Head of caudate nucleus (tissue), 42 donors: ENCODE measurements at places on chromosomes 3 and 15.

DNA sequence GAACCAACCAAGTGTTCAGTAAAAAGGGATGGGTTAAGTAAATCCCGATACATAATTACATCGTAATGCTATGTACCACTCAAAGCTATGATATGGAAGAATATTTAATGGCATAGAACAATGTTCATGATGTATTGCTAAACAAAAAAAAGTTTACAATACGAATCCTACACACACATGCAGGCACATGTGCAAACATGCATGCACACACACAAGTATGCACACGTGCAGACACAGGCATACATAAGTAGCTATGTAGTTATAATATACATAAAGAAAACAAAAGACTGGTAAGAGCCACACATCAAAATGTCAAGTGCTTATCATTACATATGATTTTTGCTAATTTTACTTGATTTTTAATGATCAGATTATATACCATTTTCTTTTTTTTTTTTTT lies 74.2 kb downstream of the ARRDC4 start:
- DNase-seq: no peak

DNA sequence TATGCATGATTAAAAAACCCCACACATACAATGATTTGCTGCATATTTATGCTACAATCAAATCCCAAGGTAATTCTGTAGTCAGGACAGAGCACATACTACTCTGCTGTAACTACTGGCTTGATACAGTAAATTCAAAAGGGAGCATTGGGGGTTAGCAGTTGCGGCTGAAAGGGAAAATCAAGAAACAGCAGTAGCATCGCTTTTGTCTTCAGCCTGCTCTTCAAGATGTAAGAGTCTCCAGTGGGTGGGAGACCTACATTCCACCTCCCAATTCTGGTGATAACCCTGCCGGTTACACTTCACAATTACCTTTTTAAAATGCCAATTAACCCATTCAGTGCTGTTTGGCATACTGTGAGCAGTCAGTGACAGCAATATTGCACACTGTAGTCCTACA lies 259.4 kb downstream of the NR2F2 start:
- no peak for DNase-seq

- DNase-seq: no peak
Measured at GRCh38 chr15:73026511-73027054, 25.7 kb upstream of the NEO1 start.

DNA sequence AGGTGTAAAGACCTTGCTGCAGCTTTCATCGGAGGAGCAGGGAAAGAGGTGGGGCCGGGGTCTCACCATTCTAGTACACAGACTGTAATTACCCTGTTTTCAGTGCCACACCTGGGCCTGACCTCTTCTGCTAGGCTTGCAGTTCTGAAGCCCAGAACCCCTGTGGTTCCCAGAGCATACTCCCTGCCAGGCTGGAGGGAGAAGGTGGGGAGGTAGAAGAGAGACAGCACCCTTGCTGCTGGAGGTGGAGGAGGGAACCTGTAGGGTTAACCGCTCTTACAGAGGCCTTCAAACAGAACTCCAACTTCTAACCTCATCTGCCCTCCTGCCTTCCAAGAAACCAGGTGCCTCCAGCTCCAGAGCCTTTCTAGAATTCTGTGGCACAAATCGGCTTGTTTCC lies 27.0 kb downstream of the PCOLCE2 start:
- no peak for DNase-seq

GRCh38 chr3:150871192-150871591 lies 34.0 kb downstream of the MINDY4B start:
- DNase-seq: no peak

DNA sequence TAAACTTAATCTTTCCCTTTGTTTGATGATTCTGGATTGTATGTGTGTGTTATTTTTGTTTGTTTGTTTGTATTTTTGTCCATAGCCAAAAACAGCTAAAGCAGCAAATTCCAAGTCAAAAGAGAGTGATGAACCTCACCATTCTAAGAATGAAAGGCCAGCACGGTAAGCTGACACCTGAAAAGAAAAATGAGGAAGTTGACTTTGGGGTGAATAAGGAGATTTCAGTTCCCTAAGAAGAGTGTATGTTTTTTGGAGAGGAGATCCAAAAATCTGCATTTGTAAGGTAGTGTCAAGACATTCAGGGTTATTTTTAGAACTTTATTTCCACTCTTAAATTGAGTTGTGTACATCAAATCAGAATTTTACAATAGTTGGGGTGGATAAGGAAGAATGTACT lies 52.3 kb upstream of the UTS2B start:
- DNase-seq: no peak

DNA sequence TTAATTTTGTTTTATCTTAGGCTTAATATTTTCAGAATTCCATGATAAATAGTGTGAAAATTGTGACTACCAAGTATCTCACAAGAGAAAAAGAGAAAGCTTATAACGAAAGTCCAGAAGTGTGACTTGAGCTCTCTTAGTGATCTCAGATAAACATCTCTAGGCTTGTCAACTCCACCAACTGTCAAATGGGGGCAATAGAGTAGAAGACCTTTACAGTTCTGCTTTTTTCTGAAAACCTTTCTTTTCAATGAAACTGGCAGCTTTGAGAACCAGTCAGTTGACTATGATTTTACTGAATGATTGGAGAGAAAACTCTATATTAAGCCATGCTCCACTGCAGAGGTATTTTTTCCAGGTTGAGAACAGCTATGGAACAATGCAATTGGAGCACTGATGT lies 119.2 kb upstream of the TP63 start:
- no peak for DNase-seq

GRCh38 chr3:160368804-160369203 lies 30.2 kb downstream of the IFT80 start:
- DNase-seq: no peak

GRCh38 chr3:40572588-40572987 lies 47.8 kb downstream of the ZNF621 start:
- DNase-seq: no peak

GRCh38 chr3:54957711-54958110 lies 29.9 kb upstream of the LRTM1 start:
- no peak for DNase-seq

GRCh38 chr15:100218434-100218833 lies 123.3 kb downstream of the ADAMTS17 start:
- no peak for DNase-seq

DNA sequence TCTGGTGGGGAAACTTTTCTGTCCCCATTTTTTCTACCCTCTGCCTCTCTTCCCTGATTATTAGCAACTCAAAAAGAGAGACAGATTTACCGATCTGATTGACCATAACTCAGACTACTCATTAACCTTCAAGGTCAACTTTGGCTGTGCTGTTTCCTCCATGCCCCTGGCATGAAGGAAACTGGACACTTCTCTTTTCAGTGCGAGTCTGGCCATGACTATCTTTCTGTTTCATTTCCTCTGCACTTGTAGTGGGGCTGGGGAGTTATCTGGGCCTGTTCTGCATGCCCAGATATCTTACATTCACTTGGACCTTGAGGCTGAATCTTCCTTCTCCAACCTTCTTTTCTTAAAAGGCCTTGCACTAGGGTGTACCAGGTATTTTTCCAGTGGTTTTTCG lies 76.9 kb upstream of the SLCO2A1 start:
- DNase-seq: no peak

DNA sequence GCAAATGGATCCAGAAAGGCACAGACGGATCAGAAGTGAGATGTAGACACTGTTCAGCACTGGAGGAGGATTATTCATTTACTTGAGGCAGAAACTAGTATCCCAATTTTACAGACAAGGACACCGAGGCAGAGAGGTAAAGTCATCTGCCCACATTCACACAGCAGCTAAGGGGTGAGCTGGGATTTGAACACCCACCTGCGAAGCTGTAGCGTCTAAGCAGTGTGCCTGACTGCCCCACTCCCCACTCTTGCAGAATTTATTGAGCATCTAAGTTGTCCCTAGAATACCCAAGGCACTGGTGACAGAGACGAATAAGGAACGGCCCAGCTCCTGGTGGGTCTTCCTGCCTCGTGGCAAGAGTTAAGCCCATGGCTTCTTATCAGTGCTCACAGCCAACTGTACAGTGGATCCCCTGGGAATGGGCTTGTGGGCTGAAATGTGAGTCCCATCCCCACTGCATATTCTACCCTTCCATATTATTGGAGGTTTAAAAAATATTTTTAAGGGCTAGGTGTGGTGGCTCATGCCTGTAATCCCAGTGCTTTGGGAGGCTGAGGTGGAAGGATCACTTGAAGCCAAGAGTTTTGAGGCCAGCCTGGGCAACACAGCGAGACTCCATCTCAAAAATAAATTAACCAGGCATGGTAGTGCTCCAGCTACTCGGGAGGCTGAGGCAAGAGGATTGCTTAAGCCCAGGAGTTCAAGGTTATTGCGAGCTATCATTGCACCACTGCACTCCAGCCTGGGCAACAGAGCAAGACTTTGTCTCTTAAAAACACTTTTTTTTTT lies 77.6 kb downstream of the IQSEC1 start:
- no peak for DNase-seq

DNA sequence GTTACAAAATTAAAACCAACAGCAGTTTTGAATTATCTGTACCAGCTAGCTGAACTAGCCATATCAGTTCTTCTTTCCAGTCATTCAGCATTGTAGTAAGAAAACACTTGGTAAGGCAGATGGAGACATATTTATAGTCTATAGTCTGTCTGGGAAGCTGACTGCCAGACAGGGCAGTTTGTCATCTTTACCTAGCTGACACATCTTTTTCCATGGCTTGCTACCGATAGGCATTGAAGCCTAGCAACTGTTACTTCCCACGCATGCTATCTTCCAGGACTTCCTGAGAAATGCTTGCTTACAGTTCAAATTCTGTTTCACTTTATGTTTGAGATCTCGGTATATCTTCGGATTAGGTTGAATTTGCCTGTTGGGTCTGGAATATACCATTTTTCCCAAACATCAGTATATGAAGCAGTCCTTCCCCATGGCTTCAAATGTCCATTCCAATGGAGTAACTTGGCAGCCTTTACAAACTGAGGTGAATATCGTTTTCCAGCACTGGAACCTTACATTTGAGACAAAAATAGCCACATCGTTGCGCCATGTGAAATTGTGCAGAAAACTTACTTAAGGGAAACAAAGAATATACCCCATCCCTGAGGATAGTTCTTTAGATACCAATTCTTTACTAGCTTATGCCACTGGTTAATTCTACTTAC lies 8.8 kb downstream of the GNL3 start:
- DNase-seq: no peak

DNA sequence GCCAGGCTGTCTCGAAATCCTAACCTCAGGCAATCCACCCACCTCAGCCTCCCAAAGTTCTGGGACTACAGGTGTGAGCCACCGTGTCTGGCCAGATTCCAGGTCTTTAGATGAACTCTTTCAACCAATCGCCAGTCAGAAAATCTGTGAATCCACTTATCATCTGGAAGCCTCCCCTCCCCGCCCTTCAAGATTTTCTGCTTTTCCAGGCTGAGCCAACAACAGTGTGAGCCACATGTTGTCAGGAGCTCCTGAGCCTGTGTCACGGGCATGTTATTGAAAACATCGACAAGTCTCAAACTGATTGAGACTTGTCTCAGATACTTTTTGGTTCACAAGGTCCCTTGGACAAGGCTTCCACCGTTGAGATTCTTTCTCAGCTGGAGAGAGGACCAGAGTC lies 52.0 kb upstream of the TRPM1 start:
- no peak for DNase-seq

DNA sequence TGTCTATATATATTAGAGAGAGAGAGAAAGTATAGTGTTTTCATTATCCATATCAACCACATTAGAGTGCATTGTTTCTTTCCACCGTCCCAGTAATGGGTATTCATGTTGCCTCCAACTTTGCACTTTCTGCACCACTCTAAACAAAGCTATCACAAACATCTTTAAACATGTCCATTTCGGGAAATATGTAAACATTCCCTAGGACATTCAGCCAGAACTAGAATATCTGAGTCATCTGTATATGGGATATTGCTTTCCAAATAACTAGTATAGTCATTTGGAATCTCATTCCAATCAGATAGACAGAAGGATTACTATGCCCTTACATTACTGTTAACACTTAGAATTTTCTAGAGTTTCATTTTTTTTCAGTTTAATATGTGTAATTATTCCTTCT lies 914.9 kb upstream of the EPHA6 start:
- DNase-seq: no peak

- no peak for DNase-seq
Measured at GRCh38 chr3:159619341-159619885, 369.2 kb upstream of the IL12A start.

GRCh38 chr15:29115093-29115991 lies 154.3 kb downstream of the NSMCE3 start:
- DNase-seq: peak; percentile 41

- no peak for DNase-seq
Measured at GRCh38 chr3:124652009-124652408, 78.2 kb upstream of the UMPS start.

DNA sequence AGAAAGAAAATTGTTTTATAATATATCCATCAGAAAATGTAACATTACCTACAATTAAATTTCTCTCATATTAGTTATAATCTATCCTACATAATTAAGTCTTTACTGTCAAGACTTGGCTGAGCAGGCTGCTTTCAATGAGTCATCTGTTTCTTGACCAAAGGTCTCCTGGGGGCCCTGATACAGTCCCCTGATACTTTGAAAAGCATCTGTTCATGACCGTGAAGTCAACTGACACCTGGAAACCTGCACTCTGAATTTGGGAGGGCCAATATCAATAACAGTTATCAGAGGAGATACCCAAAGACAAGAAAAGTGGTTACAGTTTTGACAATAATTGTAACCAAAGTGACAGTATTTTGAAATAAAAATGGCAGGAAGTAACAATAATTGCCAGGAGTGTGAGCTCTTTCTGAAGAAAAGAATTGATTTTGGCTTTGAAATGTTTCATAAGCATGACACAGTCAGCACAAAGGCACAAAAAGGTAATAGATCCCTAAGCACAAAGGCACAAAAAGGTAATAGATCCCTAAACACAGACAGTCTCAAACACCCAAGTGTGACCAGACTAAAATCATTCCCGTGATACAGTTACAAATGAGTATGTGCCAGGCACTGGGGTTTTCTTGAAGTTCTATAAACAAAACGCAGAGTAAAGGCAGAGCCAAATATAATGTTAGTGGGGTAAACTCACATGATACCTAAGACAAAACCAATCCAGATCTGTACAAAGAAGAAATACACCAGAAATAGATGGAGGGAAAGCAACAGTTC lies 260.7 kb downstream of the PLOD2 start:
- DNase-seq: no peak
